ENCODE measurements at places on chromosomes 12 and 14. TPM values are rescaled to one million over a fixed set of nuclear protein-coding genes. Genes with fewer than 3 reads are reported as not detected.

GRCh38 chr12:3587402-3588013 is 96.5 kb downstream of the PRMT8 start:
- DNase-seq = no peak

DNA sequence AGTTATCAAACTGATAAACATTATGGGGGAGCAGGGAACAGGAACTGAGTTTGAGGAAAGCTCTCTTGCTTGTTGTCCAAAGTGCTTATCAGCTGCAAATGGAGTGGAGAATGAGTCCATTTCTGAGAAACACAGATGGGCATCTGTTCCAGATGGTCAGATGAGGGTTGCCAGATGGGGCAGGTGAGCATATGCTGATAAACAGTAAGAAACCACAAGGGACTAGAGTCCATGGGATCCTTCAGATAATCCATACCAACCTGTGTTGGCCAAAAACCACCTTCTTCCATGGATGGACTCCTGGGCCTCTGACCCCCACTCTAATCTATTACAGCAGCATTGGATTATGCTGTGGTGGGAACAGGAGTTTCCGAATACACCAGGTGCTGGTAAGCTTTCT is 38.3 kb downstream of the GNS start:
- DNase-seq = no peak

DNA sequence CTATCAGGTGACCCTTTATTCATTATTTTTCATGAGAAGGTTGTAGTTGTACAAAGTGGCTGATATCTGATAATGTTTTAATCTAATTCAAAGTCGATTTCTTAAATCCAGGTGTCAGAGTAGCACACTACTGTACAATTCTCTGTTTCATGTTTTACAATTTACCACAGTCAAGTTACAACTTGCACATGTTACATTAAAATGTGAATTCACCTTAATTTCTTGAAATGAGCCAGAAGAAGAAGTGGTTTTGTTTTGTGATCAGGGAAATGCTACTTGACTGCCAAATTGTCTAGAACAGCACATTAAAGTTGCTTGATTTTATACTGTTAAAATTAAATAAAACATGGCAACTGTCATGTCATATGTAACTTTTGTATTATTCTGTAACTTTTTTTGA is 23.2 kb downstream of the LRRK2 start:
- no peak for DNase-seq

GRCh38 chr12:56105609-56105902 is 1.2 kb downstream of the PA2G4 start:
- no peak for DNase-seq

DNA sequence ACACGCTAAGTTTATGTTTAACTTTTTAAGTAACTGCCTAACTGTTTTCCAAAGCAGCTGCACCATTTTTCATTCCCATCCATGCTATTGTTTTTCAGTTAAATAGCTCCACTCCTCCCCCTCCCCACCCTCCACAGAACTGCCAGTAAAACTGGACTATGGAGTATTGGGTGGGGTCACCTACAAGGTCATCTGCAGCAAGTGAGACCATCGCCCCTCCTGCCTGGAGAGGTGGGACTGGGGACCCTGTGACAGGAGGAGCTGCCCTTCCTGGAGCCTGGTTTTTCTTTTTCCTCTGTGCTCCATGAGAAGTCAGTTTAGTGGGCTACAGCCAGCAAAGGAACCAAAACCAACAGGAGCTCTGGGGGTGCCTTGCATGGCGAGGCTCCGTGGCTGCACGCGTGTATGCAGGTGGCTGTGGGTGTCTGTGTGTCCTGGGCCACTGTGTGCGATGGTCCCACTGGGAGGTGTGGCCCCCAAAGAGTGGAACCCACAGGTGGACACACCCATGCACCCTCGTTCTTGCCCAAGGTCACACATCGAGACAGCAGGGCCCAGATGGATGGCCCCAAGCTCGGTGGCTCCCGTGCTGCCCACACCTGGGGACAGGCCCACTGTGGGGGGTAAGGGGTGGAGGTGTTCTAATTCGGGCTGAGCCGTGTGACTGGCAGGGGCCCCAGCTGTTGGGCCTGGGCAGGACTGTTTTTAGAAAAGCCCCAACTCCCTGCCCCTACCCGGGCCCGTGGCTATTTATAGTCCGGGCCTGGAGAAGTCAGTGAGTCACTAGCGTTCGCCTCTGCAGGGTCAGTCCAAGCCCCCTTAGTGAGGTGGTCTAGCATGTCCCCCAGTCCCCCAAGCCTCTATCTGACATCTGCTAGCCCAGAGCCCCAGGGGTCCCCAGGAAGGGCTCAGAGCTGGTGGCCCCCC is 2.3 kb upstream of the ADSS1 start:
- no peak for DNase-seq

- DNase-seq = no peak
Measured at GRCh38 chr12:89948271-89949175, 239.9 kb upstream of the ATP2B1 start.

DNA sequence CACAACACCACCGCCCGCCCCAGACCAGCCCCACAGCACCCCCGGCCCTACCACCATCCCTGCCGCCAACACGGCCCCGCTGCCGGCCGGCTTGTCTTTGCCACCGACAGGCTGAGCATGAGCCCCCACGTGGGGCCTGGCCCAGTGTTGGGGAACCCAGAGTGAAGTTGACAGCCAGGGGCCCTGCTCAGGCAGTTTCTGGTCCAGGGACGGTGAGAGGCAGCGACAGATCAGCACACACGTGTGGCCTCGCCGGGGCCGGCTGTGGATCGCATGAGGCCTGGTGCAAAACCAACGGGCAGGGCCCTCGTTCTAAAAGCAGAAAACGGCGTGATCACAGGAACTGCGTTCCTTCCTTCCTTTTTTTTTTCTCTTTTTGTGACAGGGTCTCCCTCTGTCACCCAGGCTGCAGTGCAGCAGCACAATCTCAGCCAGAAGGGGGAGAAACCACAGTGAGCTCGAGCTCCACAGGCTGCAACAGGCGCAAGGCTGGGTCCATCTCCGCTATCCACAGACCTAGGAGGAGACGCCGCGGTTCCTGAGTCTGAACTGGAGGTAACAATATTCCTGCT is 50.5 kb upstream of the FBRSL1 start:
- DNase-seq = no peak

- DNase-seq = no peak
Measured at GRCh38 chr12:52517888-52518287, 2.3 kb downstream of the KRT5 start.

DNA sequence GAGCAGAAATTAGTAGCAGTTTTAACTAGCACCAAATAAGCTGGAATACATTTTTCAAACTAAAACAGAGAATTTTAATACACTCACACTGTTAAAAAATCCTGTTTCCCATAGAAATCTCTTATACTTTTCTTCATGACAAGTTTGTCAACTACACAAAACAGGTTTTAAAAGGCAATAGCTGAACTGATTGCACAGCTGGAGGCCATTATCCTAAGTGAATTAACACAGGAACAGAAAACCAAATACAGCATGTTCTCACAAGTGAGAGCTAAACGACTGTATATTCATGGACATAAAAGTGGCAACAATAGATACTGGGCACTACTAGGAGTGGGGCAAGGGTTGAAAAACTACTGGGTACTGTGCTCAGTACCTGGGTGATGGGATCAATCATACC is 11.6 kb upstream of the HAL start:
- DNase-seq = no peak

DNA sequence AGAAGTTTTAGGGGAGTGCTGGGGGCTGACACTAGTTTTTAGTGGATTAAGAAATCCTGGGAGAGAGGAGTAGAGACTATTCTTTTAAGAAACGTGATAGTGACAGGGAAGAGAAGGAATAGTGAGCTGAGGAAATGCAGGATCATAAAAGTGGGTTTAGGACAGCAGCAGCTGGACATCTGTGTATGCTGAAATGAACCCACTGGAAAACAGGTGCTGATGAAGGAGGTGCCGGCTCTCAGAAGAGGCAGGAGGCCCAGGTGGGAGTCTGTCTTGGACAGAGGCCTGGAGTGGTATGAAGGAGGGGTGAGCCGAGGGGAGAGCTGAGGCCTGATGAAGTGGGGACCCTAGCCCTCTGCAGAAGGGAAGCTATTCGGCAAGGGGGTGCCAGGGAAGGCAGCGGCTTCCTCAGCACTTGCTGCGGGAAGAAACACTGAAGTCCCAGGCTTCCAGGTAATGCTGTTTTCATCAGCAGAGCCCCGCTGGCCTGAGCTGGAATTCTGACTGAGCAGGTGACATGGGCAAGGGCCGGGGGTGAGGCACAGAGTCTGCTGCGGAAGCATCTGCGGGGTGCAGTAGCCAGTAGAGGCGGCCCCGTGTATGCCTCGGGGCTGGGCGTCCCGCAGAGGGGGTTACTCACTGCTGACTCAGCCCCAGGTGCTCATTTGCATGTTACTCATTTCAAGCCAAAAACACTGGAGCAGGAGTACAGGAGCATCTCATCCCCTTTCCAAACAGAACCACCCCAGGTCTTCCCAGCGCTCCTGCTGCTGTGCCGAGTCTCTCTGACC is 89.7 kb downstream of the TMCC3 start:
- DNase-seq = no peak

- no peak for DNase-seq
Measured at GRCh38 chr14:102333795-102334705, 14.5 kb downstream of the ZNF839 start.

DNA sequence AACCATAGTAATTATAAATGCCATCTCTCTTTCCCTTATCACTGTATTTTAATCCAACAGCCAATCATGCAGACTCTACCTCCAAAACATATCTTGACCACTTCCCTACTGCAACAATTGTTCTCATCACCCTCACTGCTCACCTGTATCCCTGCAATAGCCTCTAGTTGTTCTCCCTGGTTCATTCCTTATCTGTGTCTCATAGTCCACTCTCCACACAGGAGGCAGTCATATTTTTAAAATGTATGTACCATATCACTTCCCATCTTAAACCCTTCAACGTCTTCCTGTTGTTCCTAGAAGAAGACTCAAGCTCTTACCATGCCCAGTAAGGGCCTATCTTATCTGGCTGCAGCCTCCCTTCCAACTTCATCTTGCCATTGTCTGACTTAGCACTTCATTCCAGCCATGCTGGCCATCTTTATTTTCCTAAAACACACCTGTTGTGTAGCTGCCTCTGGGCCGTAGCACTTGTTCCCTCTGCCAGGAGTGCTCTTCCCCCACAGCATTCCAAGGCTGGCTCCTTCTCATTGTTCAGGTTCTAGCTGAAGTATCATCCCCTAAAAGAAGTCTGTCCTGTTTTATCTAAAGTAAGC is 27.8 kb upstream of the BHLHE41 start:
- no peak for DNase-seq

The CDKL1 gene
- total RNA-seq = 4.9 TPM

The ING4 gene
- 18.3 TPM for total RNA-seq

The GARIN6 gene
- not detected for total RNA-seq

The ERBB3 gene
- 1.4 TPM for total RNA-seq

The POTEM gene
- not detected for total RNA-seq

The RHOJ gene
- 9.7 TPM for total RNA-seq

The BDKRB2 gene
- 11.2 TPM for total RNA-seq

The P2RX2 gene
- total RNA-seq = not detected

The TRHDE gene
- 106 TPM for total RNA-seq

Data from HFFc6 (cell line).